GM10248 (cell line): ENCODE measurements at places on chromosomes 2 and 18.

- no peak for DNase-seq
These were observed 100.4 kb downstream of the CCDC141 start for GRCh38 chr2:178949584-178949983.

DNA sequence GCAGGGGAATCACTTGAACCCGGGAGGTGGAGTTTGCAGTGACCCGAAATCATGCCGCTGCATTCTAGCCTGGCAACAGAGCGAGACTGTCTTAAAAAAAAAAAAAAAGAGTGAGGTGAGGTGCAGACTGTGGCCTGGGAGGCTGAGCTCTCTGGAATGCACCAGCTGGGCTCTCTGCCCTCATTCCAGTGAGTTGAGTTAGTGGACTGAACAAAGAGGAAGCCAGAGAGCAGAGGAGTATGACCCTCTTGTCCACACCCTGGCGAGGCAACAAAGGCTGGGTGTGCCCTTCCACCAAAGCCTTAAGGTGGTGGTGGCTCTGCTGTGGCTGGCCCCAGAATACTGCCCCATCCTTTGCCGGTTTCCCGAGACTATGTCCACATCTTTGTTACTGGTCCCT lies 71.3 kb upstream of the ACKR3 start:
- no peak for DNase-seq

GRCh38 chr18:30277676-30278075 lies 764.9 kb downstream of the DSC3 start:
- DNase-seq: no peak

DNA sequence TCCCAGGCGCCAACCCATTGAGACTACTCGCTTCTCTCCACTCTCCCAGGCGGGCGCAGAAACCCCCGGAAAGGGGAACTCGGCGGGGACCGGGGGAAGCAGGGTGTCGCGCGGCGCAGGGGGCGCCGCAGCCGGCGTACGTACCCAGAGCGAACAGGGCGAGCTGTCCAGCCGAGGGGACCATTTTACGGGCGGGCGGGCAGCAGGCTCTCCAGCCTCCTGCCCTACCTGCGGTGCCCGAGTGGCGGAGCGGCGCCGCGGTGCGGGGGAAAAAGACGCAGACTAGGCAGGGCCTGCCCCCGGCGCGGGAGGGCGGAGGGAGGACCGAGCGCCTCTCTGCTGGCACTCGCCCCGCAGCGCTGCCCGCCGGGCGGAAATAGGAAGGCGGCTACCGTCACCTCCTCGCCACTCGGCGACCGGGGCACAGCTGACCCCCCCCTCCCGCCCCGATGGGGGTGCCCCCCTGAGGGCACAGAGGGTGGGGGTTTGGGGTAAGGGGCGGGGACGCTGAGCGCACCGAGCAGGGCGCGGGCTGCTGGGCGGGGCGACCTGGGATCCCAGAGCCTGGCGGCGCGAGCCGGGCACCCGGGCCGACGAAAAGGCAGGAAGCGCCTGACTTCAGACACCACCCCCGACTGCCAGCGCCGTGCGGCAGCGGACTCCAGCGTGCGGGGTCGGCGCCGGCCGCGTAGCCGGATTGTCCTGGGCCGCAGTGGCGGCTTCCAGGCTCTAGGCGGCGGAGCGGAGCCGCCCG lies at the start of gene TGFA:
TSS of gene TGFA (minus strand) at position 243 of the 754 bp plus-strand sequence. CDS start at position 184, 59 bp downstream.
- DNase-seq: peak; percentile 73

DNA sequence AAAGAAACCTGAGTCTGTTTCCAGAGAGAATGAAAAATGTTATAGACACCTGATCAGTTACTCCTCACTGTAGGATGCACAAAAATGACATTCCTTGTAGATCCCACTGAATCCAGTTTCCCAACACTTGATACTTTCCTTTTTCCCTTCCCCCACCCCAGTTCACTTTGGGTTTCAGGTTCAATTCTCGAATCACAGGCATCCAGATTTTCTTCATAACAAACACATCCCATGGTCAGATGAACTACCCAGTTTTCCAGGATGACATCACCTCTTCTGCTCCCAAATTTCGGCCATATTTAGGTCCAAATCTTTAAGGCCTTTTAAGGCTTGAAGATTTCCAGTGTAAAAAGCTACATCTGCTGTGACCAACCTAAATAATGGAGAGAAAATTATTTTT lies 51.5 kb downstream of the UGP2 start:
- DNase-seq: no peak

DNA sequence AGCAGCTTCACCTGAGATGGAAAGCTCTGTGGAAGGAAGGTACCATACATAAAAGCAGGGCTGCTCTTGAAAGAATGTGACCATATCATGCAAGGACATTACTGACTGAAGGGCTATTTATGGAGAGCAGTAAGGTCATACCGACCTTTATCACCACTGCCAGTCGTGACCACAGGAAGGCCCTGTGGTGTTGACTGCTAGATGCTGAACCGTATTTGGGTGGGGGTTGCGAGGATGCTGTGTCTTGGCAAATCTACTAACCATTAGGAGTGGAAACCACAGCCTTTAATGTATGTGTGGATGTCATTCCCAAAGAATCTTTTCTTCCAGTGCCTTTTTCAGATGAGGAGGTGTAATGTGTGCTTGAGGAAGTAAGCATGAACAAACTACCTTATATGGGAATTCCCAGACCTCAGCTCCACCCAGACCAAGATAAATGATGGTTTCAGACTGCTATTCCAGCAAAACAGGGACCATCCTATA lies 60.8 kb downstream of the LIMS1 start:
- no peak for DNase-seq

DNA sequence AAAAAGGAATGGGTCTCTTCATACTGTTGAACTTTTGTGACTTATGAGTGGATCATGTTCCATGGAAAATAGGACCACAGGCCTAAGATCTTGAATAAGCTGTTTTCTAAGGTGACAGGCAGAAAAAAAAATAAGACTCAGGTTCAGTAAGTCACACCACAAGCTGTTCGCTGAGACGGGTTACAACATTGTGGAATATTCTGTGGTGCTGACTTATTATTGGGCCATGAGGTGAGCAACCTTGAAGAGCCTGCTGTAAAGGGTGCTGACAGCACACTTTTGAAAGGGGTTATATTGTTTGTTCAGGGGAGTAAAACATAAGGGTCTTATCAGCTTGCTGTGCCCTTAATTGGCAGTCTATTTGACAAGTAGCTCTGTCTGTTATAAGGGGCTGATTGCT lies 439.8 kb upstream of the SLC14A2 start:
- DNase-seq: no peak

DNA sequence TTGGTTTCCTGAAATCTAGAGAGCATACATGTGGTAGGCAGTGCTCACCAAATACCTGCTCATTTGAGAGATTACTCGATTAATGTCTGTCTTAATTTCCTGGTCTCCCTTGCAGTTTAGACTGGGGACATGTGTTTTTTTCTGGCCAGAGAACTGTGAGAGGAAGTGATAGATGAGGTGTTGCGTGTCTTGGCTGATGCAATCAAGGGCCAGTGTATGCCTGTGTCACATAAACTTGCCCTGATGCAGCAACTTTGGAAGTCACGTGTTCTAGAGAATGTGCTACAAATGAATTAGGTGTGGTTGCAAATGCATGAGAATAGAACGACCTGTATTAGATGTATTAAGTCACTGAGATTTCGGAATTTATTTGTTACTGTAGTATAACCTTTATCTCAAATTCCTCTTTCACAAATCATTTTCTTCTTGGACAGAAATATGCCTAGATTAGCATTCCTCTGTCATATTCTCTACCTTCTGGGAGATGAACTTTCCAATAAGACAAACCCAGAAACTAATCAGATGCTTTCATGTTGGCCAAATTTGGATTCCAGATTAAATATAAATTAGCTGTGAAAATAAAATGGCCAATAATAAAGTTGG lies 9.9 kb upstream of the IL1A start:
- DNase-seq: peak; percentile 35

DNA sequence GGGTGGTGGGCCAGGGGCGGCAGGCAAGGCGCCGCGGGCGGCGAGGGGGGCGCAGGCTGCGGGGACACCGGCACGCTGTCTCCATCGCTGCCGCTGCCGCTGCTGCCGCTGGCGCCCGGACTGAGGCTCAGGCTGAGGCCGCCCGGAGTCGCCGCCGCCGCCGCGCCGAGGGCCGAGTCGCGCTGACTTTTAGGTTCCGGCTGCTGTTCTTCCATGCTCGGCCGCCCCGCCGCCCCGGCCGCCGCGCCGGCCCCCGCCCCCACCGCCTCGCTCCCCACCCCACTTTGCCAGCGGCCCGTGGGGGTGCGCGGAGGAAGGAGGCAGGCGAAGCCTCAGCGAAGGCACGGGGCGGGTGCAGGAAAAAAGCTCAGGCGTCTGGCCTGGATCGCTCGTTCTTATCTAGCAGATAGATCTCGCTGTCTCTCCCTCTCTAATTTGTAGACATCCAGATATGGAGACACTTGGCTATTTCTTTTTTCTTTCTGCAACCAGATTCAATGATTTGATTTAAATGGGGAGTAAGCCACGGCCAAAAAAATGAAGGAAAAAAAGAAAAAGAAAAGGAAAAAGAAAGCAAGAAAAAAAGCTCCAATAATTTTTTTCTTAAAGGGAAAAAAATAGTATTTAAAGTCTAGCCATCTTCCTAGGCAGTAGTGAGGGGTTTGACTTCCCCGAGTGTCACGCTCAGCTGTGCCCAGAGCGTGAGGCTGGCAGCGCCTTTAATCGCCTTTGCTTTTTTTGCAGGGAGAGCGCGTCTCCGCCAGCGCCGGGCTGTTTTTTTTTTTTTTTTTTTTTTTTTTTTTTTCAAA lies at the start of gene EN1:
TSS of gene EN1 (minus strand) at position 696 of the 809 bp plus-strand sequence. CDS start at position 215, 481 bp downstream.
- DNase-seq: no peak

GRCh38 chr2:33238111-33238510 lies 238.3 kb upstream of the RASGRP3 start:
- DNase-seq: no peak

DNA sequence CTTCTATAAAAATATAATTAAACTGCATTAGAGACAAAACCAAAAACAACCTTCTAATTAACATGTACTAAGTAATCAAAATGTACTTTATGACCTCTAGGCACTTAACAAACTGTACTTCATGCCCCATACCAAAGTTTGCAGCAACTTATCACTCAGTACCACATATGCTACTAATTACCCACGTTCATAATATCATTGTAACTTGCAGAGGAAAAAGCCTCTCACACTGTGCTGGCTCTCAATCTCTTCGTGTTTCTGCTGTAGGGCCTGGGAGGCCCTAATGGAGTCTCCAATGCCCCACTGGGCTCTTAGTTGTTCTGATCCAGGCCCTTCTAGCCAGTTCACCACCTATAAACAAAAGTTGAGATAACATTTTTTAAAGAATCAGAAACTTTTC lies 82.1 kb upstream of the CCDC141 start:
- DNase-seq: no peak

DNA sequence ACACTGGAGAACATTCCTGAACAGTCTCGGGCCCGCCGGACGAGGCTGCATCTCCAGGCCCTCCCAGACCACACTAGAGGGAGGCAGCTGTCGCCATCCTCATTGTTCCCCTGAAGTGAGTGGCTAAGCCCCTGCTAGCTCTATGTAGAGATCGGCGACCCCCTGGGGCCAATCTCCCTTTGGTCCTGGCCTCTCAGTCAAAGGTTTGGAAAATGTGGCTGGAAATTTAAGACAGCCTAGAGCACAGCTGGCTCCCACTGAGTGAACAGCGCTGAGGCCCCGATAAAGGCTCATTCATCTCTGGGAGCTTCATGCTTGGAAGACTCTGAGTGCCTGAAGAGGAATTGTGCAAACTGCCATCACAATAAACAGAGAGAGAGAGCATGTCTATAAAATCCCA lies 360.3 kb downstream of the CLIP4 start:
- DNase-seq: no peak

DNA sequence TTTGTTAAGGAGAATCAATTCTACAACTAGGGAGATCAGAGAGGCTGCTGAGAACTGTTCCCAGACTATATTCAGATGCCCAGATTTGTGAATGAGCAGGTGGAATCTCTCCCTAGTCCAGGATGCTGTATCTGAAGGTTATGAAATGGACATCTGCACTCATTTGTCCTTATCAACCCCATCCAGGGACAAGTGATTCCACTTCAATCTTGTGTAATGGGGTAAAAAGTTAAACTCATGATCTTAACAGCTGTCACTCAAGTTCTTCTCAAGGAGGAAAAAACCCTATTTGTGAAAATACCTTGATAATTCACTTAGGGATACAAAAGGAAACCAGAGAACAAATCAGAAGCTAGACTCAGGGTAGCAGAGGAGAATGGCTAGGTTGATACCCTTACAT lies 144.8 kb downstream of the PLCL1 start:
- no peak for DNase-seq

GRCh38 chr2:157438863-157439823 lies 4.7 kb downstream of the CYTIP start:
- no peak for DNase-seq

GRCh38 chr2:219578811-219579613 lies 6.9 kb downstream of the INHA start:
- no peak for DNase-seq

GRCh38 chr2:210461401-210461800 lies 15.2 kb downstream of the LANCL1 start:
- no peak for DNase-seq

- no peak for DNase-seq
These were observed 47.8 kb upstream of the MAP4K3 start for GRCh38 chr2:39484620-39485495.

DNA sequence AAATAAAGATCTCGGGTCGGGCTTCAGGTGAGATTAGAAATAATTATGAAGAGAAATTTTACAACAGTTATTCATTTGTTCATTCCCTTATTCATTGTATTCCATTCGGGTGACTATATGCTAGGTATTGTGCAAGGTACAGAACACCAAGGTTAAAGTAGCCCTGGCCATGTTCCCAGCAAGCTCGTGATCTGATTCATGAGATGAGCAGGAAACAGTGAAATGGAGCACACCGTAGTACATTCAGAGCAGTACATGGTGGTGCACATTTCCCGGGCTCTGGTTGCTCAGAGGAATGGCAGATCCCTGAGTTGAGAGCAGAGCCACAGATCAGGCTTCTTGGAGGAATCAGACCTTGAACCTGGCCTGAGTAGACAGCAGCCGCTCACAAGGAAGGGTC lies 87.7 kb downstream of the PRKRA start:
- no peak for DNase-seq

DNA sequence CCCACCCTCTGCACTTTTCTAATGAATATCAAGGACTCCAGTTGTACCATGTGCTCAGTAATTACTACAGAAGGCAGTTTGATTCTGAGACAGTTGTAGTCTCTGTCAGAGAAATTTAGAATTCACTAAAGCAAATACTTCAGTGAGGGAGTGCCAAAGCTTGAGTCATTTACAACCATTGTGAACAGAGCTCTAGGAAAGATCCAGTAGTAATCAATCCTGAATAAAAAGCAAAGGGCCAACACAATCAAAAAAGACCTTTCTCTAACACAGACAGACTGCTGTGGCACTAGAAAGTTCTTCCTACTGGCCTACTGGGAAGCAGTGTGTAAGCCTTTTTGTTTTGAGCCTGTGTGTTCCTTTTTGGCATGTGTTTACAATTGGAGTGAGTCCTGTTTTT lies 135.6 kb upstream of the UNC80 start:
- no peak for DNase-seq

GRCh38 chr2:223102450-223102849 lies 50.5 kb downstream of the KCNE4 start:
- DNase-seq: no peak

GRCh38 chr2:137942037-137942832 lies 22.0 kb upstream of the HNMT start:
- no peak for DNase-seq
